IPS-NIHi11 (cell line): ENCODE measurements at places on chromosomes 7 and 10.

GRCh38 chr7:101951757-101952156 is 134.3 kb downstream of the CUX1 start:
- DNase-seq = no peak

DNA sequence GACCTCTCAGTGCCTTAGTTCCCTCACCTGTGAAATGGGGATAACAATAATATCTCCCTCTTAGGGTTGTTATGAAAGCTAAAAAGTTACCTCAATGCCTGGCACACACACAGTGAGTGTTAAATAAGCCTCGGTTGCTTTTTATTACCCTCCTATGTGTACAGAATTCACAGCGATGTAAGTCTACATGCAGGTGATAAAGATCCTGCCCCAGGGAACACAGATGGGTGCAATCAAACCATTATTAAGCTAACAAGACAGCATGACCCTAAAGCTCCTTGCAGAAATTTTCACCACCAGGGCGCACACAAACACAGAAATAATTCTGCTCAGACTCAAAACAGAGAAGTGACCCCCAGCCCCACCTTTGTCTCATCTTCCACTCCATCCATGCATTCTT is 261.9 kb downstream of the SNX10 start:
- DNase-seq = no peak

DNA sequence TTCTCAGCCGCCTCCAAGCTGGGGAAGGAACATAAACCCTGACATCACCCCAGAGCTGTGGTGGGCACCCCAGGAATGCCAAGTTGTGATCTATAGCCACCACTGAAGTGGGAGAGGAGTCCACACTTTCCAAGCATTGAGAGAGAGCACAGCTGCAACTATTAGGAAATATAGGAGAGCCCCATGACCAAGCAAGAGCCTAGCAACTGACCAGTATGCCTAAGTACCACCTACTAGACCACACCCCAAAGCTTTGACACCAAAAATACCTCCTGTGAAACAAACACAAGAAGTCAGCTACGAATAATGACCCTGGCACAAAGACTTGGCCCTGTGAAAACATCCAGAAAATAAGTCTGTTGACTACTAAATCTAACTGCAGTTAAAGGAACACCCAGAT is 804.1 kb upstream of the IGFBP3 start:
- DNase-seq = no peak

DNA sequence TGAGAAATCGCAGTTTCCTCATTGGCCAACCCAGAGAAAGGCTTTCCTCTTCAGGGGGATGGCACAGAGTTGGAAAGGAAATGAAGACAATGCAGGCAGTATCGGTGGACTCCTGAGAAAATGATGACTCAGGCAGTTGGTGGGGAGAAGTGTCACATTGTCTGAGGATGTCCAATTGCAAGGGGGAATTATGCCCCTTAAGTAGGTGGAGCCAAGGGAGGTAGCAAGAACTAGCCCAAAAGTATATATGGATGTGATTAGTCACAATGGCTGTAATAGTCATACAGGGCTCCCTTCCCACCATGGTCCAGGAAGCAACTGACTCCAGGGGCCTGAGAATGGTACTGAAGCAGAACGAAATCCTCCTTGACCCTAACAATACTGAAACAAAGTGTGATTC is 58.3 kb upstream of the EGFR start:
- DNase-seq = no peak

- DNase-seq = peak; percentile 38
Observed at GRCh38 chr10:52106899-52107298, 207.2 kb upstream of the DKK1 start.

- peak; percentile 72 for DNase-seq
Observed at GRCh38 chr10:88728107-88728763, 22.2 kb downstream of the LIPK start.

DNA sequence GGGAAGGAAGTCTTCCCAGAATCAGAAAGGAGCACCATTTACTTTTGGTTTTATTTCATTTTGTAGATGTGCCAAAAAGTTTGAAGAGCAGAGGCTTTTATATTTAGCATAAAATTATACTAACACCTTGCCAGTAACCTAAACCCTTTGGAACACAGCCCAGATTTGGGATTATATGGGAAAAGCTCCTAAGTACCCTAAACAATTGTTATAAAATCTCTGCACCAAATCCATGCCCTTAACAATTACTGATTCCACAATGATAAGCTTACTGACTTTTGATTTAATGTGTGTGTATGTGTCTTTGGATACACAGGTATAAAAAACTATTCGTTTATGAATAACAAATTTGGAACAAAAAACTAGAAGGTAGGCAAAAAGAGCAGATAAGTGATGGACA is 39.0 kb upstream of the TMEM229A start:
- no peak for DNase-seq

DNA sequence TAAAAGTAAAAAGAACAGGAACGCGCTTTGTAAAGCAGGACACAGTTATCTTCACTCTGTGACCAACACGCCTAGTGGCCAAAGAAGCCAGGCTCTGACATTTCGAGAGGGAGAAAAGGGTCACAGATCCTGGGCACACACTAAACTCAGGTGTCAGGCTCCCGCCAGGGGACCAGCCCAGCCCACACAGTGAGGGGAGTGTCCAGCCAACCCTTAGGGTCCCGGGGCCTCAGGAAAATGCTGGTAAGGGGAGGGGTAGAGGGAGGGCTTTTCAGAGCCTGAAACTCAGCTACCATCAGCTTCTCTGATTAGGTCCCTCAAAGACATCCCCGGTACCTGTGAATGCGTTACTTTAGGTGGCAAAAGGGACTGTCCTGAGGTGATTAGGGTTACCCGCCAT is 16.6 kb downstream of the ANXA11 start:
- DNase-seq = no peak

- DNase-seq = peak; percentile 60
Observed at GRCh38 chr10:96765406-96766240, 45.3 kb upstream of the PIK3AP1 start.

GRCh38 chr10:27190508-27190907 is 35.4 kb downstream of the MASTL start:
- DNase-seq = no peak

GRCh38 chr10:44859546-44860285 is 51.4 kb upstream of the TMEM72 start:
- DNase-seq = no peak

- no peak for DNase-seq
Observed at GRCh38 chr10:58821752-58822056, 309.0 kb downstream of the BICC1 start.

GRCh38 chr10:99777918-99778714 is 4.3 kb upstream of the ABCC2 start:
- no peak for DNase-seq

GRCh38 chr7:80133361-80134114 is 1.1 kb upstream of the GNAI1 start:
- DNase-seq = no peak

DNA sequence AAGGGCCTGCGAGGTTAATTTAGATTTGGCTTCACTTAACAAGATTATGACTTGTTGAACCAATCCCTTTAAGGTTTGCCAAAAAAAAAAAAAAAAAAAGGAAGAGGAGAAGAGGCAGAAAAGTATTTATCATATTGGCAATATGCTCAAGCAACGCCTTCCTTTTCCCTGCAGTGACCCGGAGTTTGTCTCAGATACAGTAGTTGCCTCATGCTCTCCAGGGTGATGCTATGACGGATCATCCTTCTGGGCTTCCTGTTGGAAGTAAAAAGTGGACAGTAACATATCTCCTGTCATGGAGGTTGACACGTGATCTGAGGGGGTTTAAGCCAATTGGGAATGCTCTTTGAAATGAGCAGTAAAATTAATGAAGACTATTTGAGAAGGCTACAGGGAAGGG is 117.3 kb downstream of the BMPER start:
- DNase-seq = no peak

DNA sequence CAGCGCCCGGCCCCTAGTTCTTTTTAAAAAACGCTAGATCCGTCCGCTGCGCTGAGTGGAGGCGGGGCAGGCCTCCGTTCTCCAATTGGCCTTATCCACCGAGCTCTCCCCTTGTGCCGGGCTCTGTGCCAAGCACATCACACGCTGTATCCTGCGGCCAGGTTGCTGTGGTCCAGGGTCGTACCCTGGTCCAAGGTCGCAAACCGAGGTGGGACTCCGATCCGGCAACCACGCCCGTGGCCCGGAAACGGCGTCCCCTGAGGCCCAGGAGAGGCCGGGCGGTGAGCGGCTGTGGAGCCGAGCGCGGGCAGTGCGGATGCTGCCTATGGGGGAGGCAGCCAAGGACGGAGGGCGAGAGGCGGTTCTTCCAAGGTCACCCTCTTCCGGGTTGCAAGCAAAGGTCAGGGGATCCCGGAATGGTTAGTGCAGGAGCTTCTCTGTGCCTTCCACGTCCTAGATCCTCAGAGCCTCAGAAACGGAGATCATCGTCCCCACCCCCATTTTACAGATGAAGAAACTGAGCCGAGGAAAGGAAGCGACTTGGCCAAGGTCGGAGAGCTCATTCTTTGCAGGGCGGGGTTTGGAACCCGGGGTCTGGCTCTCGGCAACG is 72.4 kb upstream of the LRRC4 start:
- peak; percentile 69 for DNase-seq

- DNase-seq = no peak
Observed at GRCh38 chr10:72561745-72562166, 64.1 kb downstream of the MICU1 start.

DNA sequence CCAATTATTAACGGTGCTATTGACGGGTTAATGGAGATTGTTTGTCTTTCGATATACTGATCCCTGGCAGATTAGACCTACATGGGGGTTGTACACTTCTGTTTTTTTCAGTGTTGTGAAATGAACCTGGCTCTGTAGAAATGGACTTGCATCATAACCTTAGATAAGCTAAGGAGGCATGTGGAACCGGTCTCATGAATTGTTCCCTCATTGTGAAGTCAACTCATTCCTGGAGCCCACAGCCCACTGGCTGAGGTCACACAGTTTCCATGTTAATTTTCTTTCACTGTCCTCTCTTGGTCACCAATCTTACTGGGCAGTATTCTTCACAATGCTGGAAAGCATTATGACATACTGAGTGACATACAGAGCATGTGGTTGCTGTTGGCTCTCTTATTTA is 202.8 kb downstream of the BMPER start:
- no peak for DNase-seq

DNA sequence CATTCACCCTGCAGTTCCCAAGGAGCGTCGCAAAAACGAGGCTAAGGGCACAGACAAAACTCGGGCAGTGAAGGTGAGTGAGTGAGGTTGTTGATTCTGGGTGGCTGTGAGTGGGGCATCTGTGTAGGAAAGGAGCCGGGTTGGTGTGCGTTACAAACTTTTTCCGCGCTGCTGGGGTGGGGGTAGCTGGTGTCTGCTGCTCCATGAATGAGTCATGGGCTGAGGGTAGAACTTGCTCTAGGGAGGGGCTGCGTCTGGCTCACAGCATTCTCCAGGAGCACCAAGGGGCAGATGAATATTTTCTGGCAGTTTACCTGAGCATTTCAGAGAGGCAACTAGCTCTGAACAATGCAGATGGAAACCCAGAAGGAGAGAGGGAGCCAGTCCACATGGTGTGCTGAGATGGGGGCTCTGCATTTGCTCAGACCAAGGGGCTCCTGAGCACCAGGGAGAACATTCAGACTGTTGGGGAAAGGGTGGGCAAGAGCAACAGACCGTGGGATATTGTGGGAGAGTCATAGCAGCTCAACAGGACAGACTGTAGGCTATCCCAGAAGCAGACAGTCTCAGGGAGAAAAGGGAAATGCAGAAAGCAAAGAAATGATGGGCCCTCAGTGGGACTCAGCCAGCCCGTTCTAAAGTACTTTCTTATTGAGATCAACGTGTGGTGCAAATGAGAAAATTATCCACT is 18.8 kb downstream of the NOBOX start:
- peak; percentile 42 for DNase-seq

GRCh38 chr7:11818281-11818680 is 13.7 kb downstream of the THSD7A start:
- DNase-seq = no peak

- DNase-seq = no peak
Observed at GRCh38 chr7:107592361-107593024, 12.4 kb downstream of the BCAP29 start.

GRCh38 chr7:108071551-108071950 is 58.6 kb downstream of the LAMB4 start:
- no peak for DNase-seq

GRCh38 chr10:3881622-3882021 is 96.6 kb upstream of the KLF6 start:
- no peak for DNase-seq

DNA sequence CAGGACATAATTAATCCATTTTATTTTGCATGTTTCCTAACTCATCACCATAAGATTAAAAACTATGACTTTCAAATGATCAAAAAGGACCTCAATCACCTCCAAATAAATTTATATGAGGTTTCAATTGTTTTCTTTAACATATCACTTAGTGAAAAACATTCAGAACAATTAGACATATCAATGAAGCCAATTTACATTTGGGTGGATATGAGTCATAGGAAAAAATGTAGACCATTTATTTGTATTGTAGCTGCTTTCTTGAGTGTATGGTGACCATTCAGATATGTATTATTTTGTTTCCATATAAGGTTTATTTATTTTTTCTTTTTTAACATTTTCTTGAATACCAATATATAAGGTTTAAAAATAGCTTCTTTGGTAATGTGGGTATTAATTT is 13.3 kb upstream of the EXOC6 start:
- DNase-seq = no peak

DNA sequence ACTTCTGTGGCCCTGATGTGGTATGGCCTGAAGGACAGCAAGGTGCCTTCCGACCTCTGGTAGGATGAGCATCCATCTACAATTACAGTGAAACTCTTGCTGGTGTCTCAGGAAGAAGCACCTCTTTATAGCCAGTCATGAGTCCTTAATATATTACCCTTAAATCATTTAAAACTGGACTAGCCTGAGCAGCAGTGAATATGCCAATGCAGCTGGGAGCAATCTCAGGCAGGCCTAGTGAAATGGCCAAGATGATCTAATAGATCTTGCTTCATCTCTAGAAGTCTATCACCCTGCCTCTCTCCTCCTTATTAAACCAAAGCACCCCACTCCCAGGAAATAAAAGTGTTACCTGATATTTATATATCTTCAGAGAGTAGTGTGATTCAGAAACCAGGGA is 66.7 kb upstream of the SORCS3 start:
- no peak for DNase-seq

GRCh38 chr7:134473861-134474291 is 15.0 kb upstream of the AKR1B1 start:
- DNase-seq = no peak

DNA sequence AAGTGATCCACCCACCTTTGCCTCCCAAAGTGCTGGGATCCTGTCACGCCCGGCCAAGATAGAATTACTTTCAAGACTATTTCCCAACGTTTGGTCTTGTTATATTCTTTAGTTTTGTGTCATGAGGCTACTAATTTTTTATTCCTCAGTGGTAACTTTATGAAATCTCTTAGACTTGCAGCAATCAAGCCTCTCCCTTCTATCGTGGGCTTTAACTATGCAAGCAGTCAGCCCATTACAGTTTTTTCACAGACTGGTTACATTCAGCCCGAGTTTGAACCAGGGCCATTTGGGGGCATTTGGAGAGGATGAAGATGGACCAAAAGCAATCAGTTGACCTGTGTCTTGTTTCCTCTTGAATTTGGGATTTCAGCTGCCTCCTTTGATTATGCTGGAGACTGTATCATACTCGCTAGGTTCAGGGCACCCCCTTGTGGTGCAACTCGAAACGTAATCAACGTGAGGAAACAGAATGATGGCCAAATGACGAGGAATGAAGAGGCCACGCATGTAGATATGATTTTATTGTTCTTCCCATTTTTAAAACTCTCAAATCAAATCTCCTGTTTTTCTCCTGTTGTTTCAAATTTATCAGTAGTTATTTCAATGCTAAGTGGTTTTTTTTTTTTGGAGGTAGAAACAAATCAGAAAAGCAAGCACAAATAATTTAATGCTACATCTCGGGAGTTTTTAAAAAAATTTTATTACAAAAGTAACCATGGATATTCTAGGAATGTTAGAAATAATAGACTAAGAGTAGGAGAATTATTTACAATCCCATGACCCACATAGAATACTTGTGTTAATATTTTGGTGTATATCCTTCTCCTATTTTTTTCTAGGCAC is 151.6 kb downstream of the KIAA1217 start:
- DNase-seq = peak; percentile 54
